Peyer's patch (tissue), 4 donors: ENCODE measurements at places on chromosomes 7 and 10.

GRCh38 chr7:101942603-101943210 lies 125.3 kb downstream of the CUX1 start:
- DNase-seq: no peak

- DNase-seq: no peak
These were observed 43.3 kb downstream of the POLR1F start for GRCh38 chr7:19665399-19666008.

- DNase-seq: no peak
These were observed 147.5 kb upstream of the RHOBTB1 start for GRCh38 chr10:61091531-61091930.

DNA sequence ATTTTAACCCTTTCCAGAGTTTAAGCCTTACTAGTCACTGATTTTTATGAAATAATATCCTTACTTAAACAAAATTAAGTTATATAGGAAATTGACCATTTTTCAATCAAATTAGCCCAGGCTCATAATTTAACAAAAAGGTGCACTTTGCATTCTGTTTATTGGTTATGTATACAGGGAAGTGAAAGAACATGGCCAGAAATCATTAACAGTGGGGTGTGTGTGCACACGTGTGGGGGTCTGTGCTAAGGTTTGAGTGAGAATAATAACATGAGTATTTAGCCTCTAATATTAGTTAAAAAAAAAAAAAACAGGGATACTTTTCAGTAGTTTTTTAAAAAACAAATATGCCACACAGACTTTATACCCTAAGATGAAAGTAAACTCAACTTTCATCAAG lies 510.5 kb upstream of the PFKP start:
- DNase-seq: no peak

- no peak for DNase-seq
These were observed 165.1 kb downstream of the HGF start for GRCh38 chr7:81604808-81605174.

DNA sequence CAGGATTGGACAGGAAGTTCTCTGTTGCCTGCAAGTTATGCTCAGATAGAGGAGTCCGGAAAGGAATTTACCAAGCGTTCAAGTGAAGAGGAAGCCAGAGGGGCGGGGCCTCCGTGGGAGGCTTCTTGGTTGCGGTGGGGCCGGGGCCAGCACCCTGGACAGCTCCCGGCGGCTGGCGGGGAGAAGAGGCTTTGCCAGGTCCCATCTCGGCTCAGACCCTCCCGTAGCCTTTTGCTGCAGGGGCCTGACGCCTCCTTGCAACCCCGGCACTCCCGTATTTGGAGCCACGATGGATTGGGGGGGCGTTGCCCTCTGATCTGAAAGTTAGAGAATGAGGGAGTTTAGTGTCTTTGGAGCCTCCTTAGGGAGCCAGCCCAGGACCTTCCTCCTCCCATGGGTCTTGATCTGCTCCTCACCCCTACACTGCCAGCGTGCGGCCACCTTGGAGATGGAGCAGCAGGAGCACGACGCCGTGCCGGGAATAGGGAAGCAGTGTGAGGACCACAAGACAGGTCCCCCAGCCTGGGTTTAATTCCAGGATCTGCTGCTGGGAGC lies 3.1 kb upstream of the SLC18A3 start:
- peak; percentile 66 for DNase-seq

DNA sequence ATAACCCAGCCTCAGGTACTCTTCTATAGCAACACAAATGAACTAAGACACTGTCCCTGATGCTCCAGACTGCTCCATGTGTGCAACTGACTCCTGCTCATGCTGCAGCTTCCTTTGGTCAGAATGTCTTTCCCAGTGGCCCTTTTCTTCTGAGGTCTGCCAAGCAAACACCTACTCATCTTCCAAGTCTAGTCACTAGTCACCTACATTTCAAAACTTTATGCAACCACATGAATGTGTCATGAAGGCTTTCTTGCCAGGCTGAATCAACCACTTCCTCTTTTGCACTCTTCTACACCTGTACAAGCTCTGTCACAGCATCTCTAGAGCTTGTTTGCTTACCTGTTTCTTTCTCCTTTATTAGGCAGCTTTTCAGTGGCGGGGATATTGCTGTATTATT lies 75.8 kb downstream of the LSMEM1 start:
- no peak for DNase-seq

- DNase-seq: no peak
These were observed 55.6 kb upstream of the ARID5B start for GRCh38 chr10:61845950-61846268.

DNA sequence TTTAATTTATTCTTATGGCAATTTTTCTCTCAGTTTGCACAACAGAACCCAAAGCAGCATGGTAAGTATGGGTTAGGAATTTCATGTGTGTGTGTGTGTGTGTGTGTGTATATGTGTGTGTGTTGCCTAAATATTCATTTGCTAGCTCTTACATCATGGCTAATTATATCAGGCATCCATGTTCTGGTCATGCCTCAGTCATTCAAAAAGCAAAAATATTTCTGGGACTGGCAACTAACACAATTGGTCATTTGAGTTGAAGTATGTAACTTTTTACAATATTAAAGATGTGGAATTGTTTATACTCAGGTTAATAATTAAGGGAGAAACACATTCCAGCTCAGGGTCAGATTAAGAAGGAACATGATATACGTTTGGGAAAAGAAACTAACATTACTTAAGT lies 67.6 kb upstream of the PHYHIPL start:
- no peak for DNase-seq

- DNase-seq: no peak
These were observed 12.1 kb downstream of the GALNTL5 start for GRCh38 chr7:151968357-151968756.

DNA sequence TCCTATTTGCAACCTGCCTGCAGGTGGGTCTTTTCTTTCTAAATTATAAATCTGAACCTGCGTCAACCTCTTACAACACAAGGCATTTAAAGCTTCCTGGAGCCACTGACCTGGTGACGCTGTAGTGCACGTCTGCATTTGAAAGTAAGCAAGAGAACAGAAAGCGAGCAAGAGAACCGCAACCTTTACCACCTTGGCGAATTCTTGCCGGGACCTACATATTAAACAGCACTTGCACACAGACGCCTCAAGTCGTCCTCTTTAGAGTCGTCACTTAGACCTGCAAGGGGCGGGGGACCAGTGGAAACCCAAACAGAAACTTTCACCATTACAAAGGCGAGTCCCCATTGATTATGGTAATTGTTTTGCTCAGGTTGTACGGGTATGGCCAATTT lies 9.5 kb downstream of the GLI3 start:
- DNase-seq: no peak

GRCh38 chr10:17854044-17854652 lies 45.0 kb downstream of the MRC1 start:
- no peak for DNase-seq

GRCh38 chr7:103717574-103717973 lies 271.6 kb upstream of the SLC26A5 start:
- no peak for DNase-seq

DNA sequence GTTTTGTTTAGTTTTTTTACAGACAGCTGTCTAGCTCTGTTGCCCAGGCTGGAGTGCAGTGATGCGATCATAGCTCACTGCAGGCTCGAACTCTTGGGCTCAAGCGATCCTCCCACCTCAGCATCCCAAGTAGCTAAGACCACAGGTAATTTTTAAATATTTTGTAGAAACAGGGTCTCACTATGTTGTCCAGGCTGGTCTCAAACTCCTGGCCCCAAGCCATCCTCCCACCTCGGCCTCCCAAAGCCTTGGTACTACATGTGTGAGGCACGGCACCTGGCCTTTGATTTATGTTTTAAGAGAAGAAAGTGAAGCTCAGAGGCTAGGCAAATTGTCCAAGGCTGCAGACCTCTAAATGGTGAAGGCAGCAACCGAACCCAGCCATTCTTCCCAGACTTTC lies 98.6 kb upstream of the SVIL start:
- DNase-seq: no peak

DNA sequence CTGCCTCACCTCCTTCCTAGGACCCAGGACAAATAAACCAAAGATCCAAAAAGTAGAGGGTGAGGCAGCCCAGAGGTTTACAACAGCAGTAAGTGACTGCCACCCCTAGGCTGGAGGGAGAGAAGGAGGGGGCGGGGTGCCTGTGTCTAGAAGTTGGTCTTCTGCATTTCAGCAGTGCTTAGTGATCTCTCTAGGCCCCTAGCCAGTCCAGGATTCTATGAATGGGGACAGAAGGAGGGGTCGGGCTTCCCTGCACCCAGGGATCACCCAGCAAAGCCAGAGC lies 62.8 kb upstream of the KDM7A start:
- no peak for DNase-seq
